NCI-H510A treated with DMSO at 0.1 percent for 48 hours (cell line): ENCODE measurements at places on chromosomes 3 and 15.

GRCh38 chr15:72086010-72086697 is 31.8 kb downstream of the MYO9A start:
- DNase-seq: no peak

- DNase-seq: peak; percentile 80
Measured at GRCh38 chr3:169965562-169966427, 812 bp upstream of the SEC62 start.

DNA sequence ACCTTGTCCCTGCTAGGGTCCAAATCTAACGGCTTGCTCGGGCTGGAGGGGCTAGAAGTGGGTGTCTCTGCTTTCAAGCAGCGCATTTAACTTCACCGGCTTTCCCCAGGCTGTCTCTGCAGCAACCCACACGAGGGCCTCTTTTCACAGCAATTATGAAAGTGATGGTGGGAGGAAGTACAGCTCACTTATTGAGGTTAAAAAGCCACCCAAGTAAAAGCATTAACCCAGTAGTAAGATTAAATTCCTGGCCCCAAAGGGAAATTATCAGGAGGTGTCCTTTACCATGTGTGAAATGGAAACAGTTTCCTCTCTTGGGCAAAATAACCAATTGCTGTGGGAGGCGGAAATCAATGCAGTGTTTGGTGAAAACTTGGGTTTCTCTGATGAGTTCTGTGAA is 41.1 kb downstream of the NGRN start:
- no peak for DNase-seq

- DNase-seq: peak; percentile 40
Measured at GRCh38 chr15:80160570-80161156, 7.9 kb downstream of the FAH start.

DNA sequence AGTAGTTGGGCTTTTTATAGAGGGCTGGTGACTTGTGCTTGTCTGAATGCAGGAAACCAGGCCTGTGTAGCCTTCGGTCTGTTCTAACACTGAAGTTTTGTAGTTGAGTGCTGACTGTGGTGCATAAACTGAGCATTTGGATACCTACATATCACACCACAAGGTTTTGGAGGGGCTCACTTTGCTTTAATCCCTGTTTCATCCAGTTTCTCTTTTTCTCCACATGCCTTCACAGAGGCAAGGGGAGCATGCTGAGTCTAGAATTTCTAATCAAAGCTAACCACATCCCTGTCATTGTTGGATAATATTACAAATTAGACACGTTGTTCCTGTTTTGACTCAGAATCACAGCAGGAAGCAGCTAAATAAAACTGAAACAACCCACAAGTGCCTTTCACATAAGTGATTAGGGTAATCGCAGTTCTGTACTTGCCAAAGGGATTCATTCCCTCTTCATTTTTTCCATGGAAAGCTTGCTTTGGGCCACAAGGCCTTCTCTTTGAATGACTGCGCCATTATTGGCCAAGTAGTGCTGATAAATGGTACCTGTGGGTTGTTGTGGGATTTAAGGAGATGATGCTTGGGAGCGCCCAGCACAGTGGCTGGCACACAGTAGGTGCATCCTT is 48.9 kb downstream of the TGFBR2 start:
- DNase-seq: no peak

DNA sequence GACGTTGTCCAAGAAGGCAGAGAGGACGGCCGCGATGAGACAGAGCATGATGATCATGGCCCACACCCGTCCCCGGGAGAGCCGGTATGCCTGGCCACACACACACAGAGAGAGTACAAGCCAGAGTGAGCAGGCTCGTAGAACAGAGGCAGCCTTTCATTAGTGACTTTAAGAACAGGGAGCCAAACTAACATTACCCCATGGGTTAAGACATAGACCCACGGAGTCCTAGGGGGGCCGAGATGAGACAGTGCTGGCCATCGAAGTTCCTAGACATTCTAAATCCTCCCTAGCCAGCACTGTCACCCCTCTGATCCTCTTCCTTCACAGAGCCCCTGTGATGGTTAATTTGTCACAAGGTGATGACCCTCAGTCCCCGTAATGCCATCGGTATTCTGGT is 114.0 kb downstream of the OCA2 start:
- DNase-seq: no peak

DNA sequence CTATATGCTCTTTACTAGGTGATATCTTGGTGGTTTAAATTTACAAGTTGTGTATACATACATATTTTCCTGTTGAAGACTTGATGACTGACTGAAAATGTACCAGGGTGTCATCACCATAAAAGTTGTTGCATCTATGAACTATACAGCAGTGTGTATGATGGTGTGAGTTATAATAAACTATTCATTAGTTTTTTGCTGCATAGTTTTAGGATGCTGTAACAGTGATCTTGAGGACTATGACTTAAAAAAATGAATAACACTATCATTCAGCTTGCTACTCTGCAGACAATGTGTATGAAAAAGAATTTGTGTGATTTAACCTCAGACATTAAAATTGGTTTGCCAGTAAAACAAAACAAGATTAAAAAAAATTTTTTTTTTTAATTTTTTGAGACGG is 49.0 kb downstream of the UBE2E2 start:
- DNase-seq: no peak

GRCh38 chr3:117788506-117788905 is 1078.9 kb downstream of the TUSC7 start:
- no peak for DNase-seq

- no peak for DNase-seq
Measured at GRCh38 chr3:90129730-90130129, 1022.3 kb downstream of the EPHA3 start.

GRCh38 chr3:122077293-122078234 is 22.4 kb downstream of the CD86 start:
- DNase-seq: no peak

DNA sequence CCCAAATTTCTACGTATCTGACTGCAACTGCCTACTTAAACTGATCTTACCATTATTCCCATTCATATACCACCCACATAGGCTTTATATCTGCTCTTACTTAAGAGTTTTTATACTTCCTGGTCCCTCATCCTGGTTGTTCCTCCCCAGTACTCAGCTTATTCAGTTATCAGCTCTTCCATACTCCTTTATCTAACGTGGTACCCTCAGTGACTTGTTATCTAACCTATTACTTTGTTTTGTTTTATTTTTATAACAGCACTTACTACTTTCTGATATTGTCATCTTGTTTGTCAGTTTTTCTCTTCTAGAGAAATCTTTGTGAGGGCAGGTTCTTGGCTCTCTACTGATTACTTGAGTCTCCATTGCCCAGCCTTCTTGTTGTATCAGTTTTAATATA is 100.6 kb downstream of the ZNF609 start:
- DNase-seq: no peak

GRCh38 chr3:189862385-189862998 is 231.3 kb downstream of the TP63 start:
- no peak for DNase-seq

DNA sequence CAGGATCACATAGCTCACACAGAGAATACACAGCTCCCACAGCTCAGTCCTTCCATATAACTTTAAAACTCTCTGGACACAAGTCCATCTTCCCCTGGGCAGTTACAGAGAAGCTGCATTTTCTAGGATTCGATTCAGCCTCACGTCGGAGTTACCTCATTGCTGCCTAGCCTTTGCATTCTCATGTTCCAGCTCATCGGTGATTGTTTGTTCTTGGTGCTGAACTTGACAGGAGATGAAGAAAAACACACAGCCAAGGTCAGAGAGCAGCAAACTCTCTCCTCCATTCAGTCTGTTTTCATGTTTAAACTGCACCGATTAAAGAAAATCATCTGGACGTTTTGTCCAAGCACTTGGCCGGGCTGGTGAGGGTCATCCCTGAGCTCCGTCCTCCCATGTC is 375.5 kb upstream of the CFAP20DC start:
- DNase-seq: no peak

- DNase-seq: no peak
Measured at GRCh38 chr3:187146389-187146788, 7.1 kb upstream of the RPL39L start.

GRCh38 chr15:81084716-81085115 is 49.4 kb upstream of the CFAP161 start:
- DNase-seq: no peak

DNA sequence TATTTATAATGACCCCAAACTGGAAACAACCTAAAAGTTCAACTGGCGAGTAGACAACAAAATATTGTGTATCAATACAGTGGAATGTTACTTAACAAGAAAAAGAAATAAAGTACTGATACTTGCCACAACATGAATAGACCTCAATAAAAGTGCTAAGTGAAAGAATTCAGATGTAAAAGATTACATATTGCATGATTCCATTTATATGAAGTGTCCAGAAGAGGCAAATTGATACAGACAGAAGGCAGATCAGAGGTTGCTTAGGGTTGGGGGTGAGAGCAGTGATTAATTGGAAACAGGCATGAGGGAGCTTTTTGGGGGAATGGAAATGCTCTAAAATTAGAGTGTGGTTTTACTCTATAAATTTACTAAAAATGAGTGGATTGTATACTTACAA is 183.3 kb downstream of the SATB1 start:
- no peak for DNase-seq

DNA sequence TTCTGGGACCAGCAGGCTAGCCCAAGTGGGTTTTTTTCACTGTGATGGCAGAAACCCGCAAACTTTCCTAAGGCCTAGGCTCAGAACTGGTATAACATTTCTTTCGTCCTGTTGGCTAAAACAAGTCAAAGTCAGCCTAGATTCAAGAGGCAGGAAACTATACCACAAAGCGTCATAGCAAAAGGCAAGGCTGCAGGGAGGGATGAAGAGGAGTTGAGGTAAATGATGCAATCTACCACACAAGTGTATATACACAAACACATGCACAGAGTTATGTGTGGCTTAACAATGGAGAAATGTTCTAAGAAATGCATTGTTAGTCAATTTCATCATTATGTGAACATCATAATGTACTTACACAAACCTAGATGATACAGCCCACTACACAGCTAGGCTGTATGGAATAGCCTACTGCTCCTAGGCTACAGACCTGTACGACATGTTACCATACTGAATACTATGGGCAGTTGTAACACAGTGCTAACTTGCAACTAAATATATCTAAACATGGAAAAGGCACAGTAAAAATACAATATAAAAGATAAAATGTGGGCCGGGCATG is 225.6 kb downstream of the TBL1XR1 start:
- no peak for DNase-seq

GRCh38 chr3:83076041-83076440 is 1314.6 kb upstream of the GBE1 start:
- DNase-seq: no peak

- peak; percentile 58 for DNase-seq
Measured at GRCh38 chr3:9402410-9403228, 5.2 kb downstream of the SETD5 start.

GRCh38 chr15:83559310-83559966 is 94.5 kb upstream of the ADAMTSL3 start:
- DNase-seq: peak; percentile 20

GRCh38 chr15:76953913-76954312 is 22.4 kb downstream of the RCN2 start:
- no peak for DNase-seq

- DNase-seq: no peak
Measured at GRCh38 chr15:74978503-74978902, 16.9 kb upstream of the SCAMP5 start.

GRCh38 chr3:9951962-9952805 is at the start of gene PRRT3:
Gene PRRT3 (minus strand): TSS chr3:9952408. CDS start chr3:9950115, 2,293 bp downstream.
- DNase-seq: peak; percentile 45

DNA sequence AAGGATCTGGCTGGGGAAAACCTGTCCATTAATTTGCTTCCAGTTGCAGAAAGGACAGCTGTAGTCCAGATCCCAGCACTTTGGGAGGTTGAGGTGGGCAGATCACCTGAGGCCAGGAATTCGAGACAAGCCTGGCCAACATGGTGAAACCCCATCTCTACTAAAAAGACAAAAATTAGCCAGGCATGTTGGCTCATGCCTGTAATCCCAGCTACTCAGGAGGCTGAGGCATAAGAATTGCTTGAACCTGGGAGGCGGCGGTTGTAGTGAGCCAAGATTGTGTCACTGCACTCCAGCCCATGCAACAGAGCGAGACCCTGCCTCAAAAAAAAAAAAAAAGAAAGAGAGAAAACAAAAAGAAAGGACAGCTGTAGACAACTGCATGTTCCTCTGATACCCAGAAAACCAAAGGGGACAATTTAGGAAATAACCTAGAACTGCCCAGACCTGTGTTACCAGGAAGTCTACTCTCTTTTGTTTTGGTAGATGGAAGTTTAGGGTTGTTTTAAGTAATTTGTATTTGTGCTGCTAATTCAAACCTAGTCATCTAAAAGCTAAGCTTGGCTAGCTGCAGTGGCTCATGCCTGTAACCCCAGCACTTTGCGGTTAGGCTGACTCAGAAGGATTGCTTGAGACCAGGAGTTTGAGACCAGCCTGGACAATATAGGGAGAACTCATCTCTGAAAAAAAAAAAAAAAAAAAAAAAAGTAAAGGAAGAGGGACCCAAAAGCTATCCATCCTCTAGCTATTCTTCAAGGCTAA is 22.7 kb downstream of the EXD1 start:
- no peak for DNase-seq

GRCh38 chr15:93291380-93291779 is 202.4 kb upstream of the RGMA start:
- no peak for DNase-seq

- no peak for DNase-seq
Measured at GRCh38 chr3:160373655-160374054, 25.4 kb downstream of the IFT80 start.

DNA sequence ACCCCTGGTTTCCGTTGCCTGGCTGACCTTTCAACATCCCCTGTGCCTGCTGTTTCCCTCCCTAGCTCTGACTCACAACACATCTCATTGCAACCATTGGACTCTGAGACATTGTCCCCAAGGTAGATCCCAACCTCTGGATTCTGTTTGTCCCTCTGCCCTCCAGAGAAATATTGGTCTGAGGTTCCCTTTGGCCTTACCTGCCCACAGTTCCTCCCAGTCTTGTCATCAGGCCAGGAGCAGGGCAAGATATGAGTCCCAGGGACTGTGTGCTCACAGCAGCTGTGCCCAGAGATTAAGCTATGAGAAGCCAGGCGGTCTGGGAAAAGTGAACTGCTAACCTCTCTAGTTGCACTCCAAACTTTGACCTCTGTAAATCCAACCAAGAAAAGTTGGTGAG is 168.2 kb upstream of the NR2F2 start:
- no peak for DNase-seq

GRCh38 chr15:79816571-79816970 is 80.2 kb downstream of the MTHFS start:
- DNase-seq: no peak

DNA sequence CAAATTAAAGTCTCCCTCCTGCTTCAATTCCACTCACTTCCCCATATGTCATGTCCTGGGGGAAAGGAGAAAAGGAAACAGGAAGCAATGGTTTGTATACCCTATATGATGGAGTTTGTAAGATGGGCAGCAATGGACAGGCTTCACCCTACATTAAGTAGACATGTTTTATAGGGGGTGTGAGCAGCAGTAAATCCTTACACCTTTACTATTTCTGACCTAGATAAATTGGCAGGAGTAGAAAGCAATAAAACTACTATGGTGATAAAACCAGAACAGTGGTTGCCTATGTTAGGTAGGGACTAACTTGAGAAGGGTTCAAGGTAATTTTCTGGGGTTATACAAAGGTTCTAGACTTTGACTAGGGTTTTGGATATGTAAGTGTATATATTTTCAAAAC is 301.7 kb downstream of the GBE1 start:
- no peak for DNase-seq

GRCh38 chr15:58704155-58704865 is 45.2 kb downstream of the ADAM10 start:
- DNase-seq: no peak
